ENCODE measurements at places on chromosomes 6 and 20. TPM values are rescaled to one million over a fixed set of nuclear protein-coding genes. Genes with fewer than 3 reads are reported as not detected.

DNA sequence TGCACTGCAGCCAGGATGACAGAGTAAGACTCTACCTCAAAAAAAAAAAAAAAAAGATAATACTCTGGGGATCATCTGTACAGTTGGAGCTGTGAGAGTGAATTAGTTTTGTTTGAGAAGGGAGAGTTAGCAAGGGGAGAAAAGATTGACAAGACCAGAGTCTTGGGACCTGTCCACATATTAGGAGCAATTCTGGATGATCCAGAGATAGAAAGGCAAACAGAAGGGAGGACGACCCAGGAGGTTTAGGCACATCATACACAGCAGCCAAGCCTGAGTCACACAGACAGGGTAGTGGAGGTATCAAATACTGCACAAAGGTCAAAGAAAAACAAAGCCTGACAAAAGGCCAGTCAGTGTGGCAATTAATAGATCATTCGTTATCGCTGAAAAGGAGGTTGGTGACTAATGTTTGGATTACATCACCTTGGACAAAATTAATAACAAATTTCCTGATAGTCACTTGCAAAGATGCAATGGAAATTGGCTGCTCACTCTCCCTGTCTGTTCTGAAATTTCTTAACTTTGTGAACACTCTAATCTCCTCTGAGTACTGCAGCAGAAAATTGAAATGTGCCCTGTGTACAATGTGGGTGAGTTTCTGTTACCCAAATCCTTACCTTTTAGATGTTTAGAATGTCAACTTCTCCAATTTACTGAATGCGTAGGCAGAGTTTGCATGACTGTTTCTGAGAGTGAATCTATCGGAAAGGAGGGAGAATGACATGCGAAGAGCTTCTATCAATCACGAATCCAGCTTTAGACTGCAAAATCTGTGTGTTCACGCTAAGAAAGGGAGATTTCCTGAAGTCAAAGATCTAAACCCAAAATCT lies 105.4 kb downstream of the TSHZ2 start:
- DNase-seq, result no peak

- no peak for DNase-seq
Observed at GRCh38 chr6:84560436-84561390, 203.7 kb downstream of the TBX18 start.

DNA sequence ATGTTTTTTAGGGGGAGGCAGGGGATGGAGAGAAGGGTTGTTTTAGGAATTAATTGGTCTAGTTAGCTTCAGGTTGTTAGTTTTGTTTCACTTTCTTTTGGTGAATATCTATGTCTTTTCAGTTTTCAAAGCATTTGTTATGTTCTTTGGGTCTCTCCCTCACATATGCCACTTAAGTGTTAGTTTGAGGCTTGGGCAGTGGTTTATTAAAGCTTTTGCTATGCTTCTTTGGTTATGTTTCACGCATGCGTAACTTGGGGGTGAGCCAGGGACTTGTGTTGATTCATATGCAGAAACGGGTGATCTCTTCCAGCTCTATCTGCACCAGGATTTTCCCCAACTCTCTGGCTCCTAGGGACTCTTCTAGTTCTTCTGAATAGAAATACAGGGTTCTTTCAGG lies 11.4 kb upstream of the MMS22L start:
- DNase-seq, result no peak

DNA sequence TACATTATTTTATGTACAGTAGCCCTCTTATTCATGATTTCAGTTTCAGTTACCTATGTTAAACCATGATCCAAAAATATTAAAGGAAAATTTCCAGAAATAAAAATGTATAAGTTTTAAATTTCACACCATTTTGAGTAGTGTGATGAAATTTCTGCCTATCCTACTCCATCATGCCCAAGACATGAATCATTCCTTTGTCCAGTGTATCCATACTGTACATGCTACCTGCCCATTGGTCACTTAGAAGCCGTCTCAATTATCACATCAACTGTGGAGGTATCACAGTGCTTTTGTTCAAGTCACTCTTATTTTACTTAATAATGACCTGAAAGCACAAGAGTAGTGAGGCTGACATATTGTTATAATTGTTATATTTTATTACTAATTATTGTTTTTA lies 32.3 kb upstream of the PLCB4 start:
- no peak for DNase-seq

- no peak for DNase-seq
Observed at GRCh38 chr20:50185426-50185825, 5.2 kb upstream of the CEBPB start.

The CRISP2 gene
- not detected for total RNA-seq

Data from glutamatergic neuron (in vitro differentiated cells).